ENCODE measurements at places on chromosomes 4 and X.

DNA sequence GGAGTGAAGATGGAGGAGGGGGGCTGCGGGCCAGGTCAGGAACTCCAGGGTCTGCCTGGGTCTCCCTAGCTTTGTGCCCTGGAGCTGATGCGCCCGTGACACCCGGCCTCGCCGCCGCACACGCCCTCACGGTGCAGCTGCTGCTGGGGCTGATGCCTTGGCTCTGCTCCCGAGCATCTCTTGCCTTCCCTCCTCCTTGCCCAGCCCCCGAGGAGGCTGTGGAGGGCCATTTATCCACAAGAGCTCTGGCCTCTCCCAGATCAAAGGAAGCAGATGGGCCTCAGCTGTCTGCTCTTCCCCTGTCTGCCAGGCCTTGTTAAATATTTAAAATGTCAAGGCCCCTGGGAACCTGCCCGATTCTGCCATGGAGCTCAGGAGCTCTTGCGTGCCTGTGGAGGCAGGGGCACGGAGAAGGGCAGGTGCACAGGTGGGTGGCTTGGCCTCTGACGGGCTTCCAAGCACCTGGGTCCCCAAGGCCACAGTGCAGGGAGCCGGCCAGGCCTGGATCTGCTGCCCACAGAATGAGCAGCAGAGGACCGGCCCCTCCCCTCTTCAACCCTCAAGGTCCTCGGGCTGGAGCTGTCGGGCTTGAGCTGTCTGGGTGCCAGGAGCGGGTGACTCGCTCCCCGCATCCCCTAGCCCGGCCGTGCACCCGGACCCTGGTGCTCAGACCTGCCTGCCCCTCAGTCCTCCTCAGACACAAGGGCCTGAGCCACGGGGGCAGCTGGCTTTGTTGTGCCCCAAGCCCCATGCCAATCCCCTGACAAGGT, 20.3 kb downstream of the ATP2B3 start:
- DNase-seq, result peak; percentile 88

DNA sequence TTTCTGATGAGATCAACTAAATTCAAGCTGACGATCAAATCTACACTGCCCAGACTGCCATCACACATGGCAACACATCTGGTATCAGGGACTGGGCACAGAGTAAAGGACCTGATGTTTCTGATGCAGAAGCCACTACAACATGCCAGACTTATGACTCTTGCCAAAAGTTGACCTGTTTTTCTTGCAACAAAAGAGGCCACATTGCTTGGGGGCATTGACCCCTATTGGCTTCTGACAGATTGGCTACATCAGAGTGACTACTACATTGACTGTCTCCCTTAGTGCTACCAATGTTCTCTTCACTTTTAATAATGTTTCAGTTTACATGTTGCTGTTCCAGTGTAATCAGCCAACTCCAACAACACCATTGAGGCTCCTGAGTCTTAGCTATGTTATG, 15.3 kb upstream of the SMIM10 start:
- no peak for DNase-seq

- DNase-seq, result no peak
Observed at GRCh38 chrX:3757510-3758025, 44.1 kb upstream of the PRKX start.

- no peak for DNase-seq
Observed at GRCh38 chr4:114921790-114922591, 191.4 kb downstream of the NDST4 start.

DNA sequence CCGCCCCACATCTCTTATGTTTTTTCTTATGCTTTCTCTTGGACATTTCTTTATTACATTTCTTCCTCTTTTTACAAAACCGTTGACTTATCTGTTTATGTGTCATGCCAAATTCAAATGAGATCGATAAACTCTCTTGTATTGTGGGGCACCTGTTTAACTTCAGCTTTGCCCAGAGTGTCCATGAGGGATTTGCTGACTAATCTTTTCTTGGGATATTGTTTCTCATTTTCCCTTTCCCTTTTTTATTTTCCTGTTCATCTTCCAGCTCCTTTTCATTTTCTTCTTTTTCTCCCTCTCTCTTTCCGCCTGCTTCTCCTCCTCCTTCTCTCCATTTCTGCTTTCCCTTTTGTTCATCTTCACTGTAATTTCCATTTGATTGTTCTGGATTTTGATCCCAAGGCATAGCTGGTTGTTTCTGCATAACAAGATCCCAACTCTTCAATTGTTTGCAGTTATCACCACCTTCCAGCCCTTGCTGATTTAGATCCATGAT, 10.7 kb downstream of the TIMM8A start:
- no peak for DNase-seq

DNA sequence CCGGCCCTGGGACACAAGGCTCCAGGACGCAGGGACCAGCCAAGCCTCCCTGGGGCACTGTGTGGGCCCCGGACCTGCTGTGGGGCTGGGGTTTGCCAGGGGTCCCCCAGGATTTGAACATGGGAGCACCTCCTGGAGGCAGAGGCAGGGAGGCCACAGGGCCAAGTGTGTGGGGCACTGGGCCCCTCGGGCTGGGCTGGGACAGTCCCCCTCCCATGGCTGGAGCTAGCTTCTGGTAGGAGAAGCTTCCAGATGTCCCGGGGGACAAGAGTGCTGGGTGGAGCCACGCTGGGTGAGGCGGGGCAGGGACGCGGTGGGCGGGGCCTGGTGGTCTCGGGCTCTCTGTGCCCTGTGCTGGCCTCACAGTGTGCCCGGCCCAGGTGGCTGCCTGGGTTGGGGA, 18.6 kb downstream of the FGFRL1 start:
- DNase-seq, result peak; percentile 17

Measured in NCI-H524 (cell line).